Activated CD4-positive, alpha-beta T cell treated with anti-CD3 and anti-CD28 coated beads for 36 hours (primary cell): ENCODE measurements at places on chromosomes 11 and 22.

DNA sequence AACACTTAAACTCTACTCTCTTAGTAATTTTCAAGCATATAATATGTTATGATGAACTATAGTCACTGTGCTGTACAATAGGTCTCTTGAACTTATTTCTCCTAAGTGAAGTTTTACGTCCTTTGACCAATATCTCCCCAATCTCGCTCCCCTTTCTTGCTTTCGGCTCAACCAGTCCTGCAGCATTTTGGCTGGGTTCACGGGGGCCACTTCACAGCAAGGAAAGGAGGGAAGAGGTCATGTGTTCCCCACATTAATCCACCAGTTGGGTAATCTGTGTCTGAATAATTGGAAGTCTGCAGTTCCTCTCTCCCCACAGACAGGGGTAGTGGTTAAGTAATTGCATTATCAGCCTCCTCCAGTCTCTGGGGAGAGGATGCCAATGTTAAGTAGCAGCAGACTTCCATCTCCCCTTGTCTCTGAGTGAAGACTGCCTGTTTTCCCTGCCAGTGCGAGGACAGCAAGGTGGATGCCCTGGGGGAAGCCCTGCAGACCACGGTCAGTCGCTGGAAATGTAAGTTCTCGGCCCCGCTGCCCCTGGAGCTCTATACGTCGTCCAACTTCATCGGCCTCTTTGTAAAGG, 59.2 kb upstream of the CRTAM start:
- DNase-seq, result no peak

DNA sequence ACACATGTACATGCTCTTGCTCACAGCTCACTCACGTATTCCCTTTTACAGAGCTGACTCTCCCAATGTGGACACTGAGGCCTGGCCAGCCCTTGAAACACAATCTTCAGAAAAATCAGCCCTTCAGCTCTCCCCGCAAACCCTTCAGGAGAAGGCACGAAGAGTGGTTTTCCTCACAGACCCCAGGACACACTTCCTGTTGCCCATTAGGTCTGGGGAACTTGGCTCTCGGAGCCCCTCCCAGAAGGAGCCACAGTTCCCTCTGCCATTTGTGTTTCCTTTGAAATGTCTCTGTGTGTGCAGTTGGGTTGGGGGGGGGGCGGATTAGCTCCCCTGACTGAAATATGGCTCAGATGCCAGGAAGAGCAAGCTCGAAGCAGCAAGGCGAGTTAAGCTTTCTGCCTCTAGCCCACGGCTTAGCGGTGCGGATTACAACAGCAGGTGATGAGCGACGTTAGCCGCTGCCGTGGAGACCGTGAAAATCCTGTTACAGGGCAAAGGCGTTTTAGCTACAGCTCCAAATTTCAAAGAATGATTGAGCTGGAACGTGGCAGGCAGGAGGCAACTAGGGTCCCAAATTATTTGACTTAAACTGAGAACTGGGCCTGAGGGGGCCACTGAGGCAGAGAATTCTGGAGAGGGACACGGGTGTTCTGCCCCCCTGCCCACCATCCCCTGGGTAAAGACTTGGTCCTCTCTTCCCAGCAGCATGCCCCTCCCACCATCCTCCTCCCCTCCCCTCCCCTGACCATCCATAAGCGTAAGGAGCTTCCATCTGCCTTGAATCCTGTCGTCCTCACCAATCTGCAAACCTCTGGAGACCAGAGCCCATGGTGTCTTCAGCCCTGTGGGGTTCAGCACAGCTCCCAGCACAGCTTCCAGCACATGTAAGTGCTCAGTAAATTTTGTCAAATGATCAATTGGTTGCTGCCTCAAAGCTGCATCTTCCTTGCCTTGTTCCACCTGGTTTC, 598.6 kb downstream of the BUD13 start:
- DNase-seq, result no peak

GRCh38 chr22:38870312-38870741, 1.7 kb downstream of the CBX6 start:
- DNase-seq, result peak; percentile 95

- peak; percentile 83 for DNase-seq
Observed at GRCh38 chr22:35330258-35330861, 30.7 kb downstream of the TOM1 start.

DNA sequence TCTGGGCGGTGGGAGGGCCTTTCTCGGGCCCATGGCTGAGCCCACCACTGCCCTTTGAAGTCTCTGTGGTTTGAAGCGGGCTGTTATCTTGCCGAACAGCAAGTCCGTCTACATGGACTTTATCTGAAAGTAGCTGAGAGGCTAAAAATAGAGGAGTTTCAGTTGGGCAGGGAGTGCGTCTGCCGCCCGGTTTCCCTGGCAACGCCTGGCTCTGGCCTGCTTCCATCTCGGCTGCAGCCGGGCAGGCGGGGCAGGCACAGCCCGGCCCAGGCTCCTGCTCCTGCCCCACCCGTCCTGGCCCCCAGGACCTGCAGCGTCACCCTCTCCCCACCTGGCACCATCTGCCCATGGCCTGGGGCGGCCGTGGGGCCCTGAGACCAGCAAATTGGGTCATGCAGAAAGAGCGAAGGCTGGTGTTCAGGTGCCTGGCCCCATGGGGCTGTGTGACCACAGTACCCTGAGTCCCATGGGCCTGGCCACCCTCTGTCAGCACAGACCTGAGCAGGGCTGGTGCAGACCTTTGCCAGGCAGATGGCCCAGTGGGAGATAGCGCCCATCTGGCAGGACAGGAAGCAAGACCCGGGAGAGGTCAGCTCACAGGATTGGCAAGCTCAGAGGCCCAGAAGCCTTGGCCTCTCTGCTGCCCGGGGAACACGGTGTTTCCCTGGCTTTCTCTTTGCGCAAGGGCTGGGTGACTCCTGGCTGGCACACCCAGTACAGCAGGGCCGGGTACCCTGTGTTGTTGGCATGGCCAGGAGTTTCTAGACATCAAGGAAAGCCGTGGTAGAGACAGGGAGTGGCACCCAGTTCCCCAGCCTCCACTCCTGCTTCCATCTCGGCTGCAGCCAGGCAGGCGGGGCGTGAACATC, 79.1 kb upstream of the KCNQ1OT1 start:
- DNase-seq, result peak; percentile 2

DNA sequence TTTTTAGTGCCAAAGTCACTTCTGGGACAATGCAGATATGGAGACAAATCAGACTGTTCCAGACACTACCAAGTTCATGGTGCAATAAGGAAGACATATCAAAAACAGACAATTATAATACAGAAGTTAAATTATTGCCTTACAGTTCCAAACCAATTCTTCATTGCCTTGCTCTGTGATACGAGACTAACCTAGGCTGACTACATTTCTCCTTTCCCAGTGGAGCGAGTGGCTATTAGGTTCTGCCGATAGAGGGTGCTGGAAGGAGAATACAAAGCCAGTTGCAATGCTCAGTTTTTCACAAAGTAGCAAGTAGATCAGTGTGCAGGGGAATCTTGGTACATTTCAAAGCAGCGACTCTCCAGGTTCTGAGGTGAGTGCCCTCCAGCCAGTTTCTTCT, 67.8 kb downstream of the FAM168A start:
- peak; percentile 11 for DNase-seq

- DNase-seq, result peak; percentile 95
Observed at GRCh38 chr11:62791501-62792201, at the start of gene TMEM223. Gene TMEM223, minus strand, starts transcription at chr11:62792006. Its CDS starts 12 bp downstream, at chr11:62791994.

GRCh38 chr22:50039669-50040443, 18.2 kb downstream of the TTLL8 start:
- DNase-seq, result no peak

GRCh38 chr11:117914398-117914761, 14.8 kb downstream of the TMPRSS13 start:
- DNase-seq, result no peak

- peak; percentile 23 for DNase-seq
Observed at GRCh38 chr22:21816787-21817496, 50.5 kb downstream of the MAPK1 start.

GRCh38 chr11:92180664-92181251, 43.9 kb upstream of the FAT3 start:
- DNase-seq, result no peak

- no peak for DNase-seq
Observed at GRCh38 chr22:26905640-26906039, 248.3 kb downstream of the MIAT start.

DNA sequence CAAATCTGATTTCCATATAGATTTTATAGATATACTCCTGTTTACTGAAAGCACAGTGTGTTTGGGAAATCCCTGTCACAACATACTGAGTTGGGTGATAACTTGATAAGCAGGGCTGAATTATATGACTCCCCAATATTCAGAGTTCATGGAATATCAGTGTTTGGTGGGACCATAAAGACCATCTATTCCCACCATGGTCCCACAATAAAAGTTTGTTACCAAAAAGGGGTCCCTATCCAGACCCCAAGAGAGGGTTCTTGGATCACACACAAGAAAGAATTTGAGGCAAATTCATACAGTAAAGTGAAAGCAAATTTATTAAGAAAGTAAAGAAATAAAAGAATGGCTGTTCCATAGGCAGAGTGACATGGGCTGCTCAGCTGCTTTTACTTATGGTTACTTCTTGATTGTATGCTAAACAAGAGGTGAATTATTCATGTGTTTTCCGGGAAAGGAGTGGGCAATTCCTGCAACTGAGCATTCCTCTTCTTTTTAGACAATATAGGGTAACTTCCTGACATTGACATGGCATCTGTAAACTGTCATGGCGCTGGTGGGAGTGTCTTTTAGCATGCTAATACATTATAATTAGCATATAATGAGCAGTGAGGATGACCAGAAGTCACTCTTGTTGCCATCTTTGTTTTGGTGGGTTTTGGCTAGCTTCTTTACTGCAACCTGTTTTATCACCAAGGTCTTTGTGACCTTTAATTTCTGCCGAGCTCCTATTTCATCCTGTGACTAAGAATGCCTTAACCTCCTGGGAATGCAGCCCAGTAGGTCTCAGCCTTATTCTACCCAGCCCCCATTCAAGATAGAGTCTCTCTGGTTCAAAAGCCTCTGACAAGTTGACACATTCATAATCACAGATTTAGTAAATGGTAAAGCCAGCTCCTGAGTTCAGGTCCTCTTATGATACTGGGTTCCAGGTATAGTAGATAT, 240.6 kb upstream of the PDGFD start:
- DNase-seq, result no peak

- DNase-seq, result peak; percentile 75
Observed at GRCh38 chr22:40728731-40729189, 49.5 kb downstream of the MCHR1 start.

DNA sequence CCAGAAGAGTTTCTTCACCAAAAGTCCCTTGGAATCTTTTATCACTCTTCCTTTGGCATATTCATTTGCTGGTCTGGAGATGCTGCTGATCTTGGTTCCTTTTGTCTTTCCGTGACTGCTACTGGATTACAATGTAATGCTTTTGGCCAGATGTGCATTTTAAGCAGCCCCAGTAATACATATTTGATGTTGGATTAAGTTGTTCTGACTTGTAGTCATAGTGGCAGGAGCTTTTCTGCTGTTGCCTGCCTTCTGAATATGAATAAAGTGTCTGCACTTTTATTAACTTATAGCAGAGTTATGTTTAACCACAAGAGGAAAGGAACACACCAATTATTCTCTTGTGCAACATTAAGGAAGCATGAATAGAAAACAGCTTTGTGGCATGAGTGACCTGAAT, 360.0 kb upstream of the DDI1 start:
- no peak for DNase-seq

- no peak for DNase-seq
Observed at GRCh38 chr11:68430801-68431200, 29.8 kb upstream of the PPP6R3 start.

- no peak for DNase-seq
Observed at GRCh38 chr22:45638834-45639746, 32.5 kb upstream of the ATXN10 start.

DNA sequence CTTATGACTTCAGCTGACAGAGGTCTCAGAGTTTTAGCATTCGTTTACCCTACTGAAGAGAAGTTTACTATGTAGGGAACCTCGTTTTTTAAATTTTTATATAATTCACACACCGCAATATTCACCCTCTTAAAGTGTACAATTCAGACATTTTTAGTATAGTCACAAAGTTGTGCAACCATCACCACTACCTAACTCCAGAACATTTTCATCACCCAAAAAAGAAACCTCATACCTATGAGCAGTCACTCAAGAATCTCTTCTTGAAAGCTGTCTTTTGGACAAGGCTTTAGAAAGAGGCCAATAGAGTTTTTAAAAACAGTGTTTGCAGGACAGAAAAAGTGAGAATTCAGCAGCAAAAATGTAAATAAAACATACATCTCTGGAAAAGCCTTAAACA, 39.5 kb upstream of the CLNS1A start:
- DNase-seq, result no peak

- peak; percentile 63 for DNase-seq
Observed at GRCh38 chr22:39242595-39243438, 2.0 kb downstream of the PDGFB start.

DNA sequence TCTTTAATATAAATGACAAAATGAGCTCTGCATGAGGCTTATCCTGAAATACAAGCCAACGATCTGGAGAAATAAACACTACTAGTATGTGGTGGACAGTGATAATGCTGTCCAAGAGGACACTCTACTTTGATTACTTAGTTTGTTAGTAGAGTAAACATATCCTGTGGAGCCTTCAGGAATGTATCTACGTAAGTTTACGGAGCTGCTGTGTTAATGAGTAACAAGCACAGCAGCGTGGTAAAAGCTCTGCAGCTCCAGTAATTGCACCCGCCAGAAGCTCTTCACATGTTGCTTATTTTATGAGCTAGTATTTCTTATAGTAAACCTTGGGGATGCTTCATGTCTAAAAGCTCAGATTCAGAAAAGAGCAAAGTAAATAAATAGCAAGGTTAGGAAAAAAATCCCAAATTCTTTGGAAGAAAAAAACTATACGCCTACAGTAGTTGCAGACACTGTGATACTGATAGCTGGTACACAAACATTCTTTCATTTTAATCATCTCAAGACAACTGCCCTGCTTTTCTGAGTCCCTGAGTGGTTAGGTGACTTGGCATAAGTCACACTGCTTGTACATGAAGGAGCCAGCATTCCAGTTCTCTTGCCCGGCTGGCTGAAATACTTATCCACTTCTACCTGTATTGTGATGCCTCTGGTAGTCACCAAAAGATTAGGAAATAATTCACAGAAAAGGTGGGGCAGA, 32.7 kb upstream of the CCDC34 start:
- DNase-seq, result no peak

DNA sequence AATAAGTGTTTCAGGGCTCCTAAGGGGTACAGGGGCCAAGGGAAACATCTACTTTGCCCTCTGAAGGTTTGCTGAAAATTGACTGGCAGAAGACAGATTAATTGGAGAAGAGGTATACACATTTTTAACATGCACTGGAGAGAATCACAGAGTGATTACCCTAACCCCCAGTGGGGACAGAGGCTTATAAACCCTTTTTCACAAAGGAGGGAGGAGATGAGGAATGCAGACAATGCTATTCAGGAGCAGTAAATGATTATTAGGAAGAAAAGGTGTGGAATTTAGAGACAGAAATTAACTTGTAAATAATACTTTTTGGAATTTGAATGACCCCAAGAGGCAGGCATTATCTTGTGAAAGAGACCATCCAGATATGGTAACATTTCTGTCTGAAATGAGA, 582.4 kb upstream of the B3GAT1 start:
- no peak for DNase-seq

- no peak for DNase-seq
Observed at GRCh38 chr11:2229713-2230297, 40.6 kb downstream of the ASCL2 start.
